ENCODE measurements at places on chromosomes 5 and 9.

DNA sequence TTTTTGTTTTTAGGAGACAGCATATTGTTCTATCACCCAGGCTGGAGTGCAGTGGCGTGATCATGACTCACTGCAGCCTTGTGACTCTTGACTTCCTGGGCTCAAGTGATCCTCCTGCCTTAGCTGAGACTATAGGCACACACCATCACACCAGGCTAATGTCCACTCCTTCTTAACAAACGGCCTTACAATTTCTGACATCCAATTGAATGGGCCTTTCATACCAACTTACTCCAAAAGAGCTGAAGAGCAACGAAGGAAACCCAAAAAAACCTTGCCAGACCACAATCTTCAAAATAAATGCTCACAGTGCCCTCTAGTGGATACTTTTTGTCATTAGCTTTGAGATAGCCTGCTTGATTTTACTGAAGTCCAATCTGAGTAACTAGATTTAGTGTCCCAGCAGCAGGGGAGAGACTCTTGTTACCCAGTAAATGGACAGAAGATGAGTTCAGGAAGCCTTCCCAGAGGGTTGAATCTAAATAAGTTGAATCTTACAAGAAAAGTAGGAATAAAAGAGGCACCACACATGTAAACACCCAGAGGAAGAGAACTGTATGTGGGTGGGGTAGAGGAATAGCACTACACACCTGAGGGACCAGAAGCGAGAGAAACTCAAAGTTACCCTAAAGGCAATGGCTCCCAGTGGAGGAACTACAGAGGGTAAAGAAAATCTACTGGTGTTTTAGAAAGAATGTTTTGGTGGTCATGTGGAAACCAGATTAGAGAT lies 9.3 kb downstream of the ZNF622 start:
- DNase-seq, result no peak

GRCh38 chr9:81683704-81684103 lies 5.6 kb downstream of the TLE1 start:
- no peak for DNase-seq

GRCh38 chr9:32989660-32990059 lies 11.8 kb downstream of the APTX start:
- no peak for DNase-seq

GRCh38 chr9:14895806-14896205 lies 14.4 kb downstream of the FREM1 start:
- DNase-seq, result no peak

- no peak for DNase-seq
Observed at GRCh38 chr5:1172007-1172581, 29.3 kb upstream of the SLC6A19 start.

DNA sequence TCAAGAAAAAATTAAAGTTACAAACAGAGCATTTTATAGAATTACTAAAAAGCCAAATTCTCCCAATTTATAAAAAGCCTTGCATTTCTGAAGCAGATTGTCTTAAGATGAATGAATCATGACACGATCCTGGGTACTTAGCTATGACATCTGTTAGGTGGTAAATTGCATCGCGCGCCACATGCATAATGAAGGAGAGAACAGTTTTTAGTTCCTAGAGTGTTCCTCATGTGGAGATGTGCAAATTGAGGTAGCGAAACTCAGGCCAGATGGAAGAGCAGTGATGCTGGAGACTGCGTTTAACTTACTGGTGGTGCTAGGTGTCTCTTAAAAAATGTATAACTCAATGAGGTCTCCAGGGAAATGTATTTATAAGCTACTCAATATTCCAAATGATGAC lies 516.1 kb downstream of the EFNA5 start:
- DNase-seq, result no peak

GRCh38 chr5:155735388-155735787 lies 591.6 kb upstream of the SGCD start:
- no peak for DNase-seq

- peak; percentile 94 for DNase-seq
Observed at GRCh38 chr9:78235762-78236550, at the start of gene CEP78. TSS of gene CEP78 (plus strand) at chr9:78236075. CDS start at chr9:78236351, 276 bp downstream.

GRCh38 chr5:61563401-61563800 lies 231.3 kb downstream of the ZSWIM6 start:
- no peak for DNase-seq

DNA sequence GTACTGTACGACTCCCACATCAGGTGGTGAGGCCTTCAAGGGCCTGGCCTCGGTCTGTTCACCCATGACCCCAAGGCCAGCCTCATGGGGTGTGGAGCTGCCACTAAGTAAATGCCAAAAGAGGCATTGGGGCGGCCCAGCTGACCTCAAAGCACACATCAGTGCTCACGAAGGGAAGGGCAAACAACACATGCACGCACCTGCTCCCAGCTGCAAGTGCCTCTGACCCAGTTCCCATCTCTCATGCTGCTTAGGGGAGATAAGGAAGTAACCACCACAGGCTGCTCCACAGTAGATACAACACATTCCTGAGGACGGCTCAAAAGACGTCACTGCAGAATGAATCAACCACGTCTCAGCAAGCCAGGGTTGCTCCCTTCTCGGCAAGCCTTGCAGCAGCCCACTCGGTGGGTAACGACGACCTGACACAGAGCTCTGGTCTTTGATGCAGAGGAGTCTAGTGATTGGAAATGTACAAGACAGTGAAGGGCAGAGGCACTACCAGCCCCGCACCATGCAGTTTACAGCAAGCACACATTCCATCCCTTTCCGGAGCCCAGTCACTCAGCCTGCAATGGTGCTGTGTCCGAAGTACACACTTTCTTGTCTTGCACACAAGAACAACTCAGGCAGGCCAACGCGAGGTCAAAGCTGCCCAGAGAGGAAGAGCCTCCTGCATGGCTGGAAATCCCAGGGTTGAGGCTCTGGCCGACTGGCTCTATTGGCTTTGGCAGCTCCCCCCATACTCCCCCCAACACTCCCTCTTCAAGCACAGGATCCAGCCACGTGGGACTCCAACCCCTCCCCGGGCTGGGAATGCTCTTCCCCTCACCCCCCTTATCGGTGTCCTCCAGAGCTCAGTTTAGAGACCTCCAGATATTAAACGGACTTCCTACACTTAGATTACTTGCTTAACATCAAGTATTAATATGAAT lies 31.8 kb downstream of the FABP6 start:
- no peak for DNase-seq

- no peak for DNase-seq
Observed at GRCh38 chr5:524973-525761, 918 bp upstream of the SLC9A3 start.

- DNase-seq, result no peak
Observed at GRCh38 chr9:5186416-5187169, 1.2 kb upstream of the INSL6 start.

GRCh38 chr5:88826646-88827585 lies 56.1 kb downstream of the MEF2C start:
- no peak for DNase-seq

DNA sequence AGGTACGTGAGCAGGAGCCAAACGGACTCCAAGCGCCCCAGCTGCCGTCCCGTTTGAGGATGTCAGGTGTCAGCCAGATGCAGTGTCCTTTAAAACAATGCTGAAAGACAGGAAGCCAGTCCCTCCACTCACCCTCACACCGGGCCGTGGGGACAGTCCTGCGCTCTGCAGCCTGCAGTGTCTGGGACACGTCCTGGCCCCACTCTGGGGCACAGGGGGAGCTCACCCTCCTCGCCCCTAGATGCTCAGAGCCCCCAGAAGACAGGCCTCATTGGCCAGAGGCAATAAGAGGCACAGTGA lies 79.7 kb downstream of the ZNF354C start:
- DNase-seq, result no peak

DNA sequence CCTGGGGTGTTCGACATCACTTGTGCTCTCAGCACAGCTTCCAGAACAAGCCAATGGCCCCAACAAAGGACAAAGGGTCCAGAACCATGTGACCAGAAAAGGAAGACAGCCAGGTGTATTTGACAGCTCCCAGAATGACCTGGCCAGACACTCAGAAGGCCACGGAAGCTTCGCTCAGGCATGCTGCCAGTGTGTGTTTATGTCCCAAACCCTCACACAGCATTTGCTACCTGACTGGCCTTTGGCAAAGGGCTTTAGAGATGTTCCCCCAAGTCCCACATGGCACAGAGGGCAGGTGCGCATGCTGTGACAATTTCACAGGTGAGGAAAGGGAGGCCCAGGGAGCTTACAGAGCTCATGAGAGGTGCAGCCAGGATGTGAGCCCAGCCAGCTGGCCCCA lies 39.5 kb downstream of the MED10 start:
- DNase-seq, result no peak

DNA sequence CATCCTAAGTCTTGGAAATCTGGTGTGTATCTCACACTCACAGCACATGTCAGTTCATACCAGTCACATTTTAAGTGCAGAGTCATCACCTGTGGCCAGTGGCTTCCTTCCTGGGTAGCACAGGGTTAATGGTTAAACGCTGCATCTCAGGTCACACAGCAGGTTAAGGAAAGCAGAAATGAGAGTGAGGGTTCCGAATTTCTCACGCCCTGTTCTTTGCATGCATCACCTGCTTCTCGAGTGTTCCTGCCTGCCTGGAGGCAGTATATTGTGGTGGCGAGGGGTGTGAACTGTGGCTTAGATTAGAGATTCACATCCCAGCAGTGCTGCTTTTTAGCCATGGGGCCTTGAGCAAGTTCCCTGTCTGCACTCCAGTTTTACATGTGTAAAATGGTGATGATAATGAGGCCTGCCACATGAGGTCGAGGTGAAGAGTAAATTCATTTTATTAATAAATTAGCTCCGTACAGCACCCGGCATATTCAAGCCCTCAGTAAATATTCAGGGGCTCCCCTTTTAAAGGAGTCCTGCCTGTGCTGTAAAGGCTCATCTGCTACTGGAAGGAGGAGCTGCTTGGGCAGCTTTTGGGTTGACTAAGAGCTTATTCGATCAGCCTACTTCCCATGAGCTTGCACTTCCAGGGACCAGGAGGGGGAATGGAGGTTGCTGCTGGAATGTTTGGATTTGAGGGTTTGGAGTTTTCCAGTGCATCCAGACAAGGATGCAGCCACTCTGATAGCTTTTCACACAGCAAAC lies 61.1 kb upstream of the SAP30L start:
- DNase-seq, result no peak
